ENCODE measurements at places on chromosomes 11 and 22.

- DNase-seq: no peak
These were observed 9.3 kb upstream of the NUP50 start for GRCh38 chr22:45154383-45154782.

- DNase-seq: no peak
These were observed 59.2 kb upstream of the KIRREL3 start for GRCh38 chr11:127059750-127060149.

GRCh38 chr11:125345421-125346178 lies 150.5 kb downstream of the FEZ1 start:
- peak; percentile 17 for DNase-seq

GRCh38 chr22:38523479-38523878 lies 17.4 kb upstream of the DDX17 start:
- no peak for DNase-seq

GRCh38 chr11:34685864-34686263 lies 65.0 kb downstream of the EHF start:
- no peak for DNase-seq

- no peak for DNase-seq
These were observed 2.4 kb downstream of the TIMP3 start for GRCh38 chr22:32803738-32804435.

- DNase-seq: no peak
These were observed 313.1 kb downstream of the C11orf87 start for GRCh38 chr11:109735128-109735527.

- no peak for DNase-seq
These were observed 20.3 kb downstream of the GRAMD4 start for GRCh38 chr22:46640293-46641055.

- DNase-seq: no peak
These were observed 7.9 kb downstream of the FOXR1 start for GRCh38 chr11:118979434-118979833.

GRCh38 chr11:68840661-68841653 lies 759 bp downstream of the CPT1A start:
- DNase-seq: no peak

GRCh38 chr11:20342347-20343141 lies 21.0 kb upstream of the HTATIP2 start:
- no peak for DNase-seq

DNA sequence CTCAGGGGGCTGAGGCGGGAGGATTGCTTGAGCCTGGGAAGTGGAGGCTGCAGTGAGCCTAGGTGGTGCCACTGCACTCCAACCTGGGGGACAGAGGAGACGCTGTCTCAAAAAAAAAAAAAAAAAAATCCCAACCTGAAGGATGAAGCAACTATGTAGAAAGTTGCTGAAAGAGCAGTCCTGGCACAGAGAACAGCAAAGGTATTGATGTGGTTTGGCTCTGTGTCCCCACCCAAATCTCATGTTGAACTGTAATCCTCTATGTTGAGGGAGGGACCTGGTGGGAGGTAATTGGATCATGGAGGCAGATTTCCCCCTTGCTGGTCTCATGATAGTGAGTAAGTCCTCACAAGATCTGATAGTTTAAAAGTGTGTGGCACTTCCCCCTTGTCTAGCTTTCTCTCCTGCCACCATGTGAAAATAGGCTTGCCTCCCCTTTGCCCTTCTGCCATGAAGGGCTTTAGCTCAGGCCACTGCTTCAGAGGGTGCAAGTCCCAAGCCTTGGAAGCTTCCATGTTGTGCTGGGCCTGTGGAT lies 10.7 kb upstream of the SERPING1 start:
- no peak for DNase-seq

GRCh38 chr22:45166932-45167331 lies 3.2 kb downstream of the NUP50 start:
- DNase-seq: no peak

DNA sequence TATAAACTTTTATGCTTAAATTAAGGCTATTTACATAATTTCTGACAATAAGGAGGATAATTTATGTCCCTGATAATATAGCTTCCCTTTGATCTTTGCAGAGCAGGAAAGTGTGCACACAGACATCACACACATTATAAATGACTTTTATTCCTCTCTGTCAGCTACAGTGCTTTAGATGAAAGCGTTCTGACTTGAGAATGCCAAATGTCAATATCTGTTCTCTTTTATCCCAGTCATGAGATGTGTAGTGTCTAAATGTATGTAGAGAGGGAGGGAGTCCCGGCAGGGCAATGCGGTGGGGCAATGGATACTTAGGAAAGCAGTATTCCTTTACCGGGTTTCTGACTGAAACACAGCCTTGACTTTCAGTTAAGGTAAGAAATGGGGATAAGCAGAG lies 225.4 kb upstream of the CHORDC1 start:
- no peak for DNase-seq

DNA sequence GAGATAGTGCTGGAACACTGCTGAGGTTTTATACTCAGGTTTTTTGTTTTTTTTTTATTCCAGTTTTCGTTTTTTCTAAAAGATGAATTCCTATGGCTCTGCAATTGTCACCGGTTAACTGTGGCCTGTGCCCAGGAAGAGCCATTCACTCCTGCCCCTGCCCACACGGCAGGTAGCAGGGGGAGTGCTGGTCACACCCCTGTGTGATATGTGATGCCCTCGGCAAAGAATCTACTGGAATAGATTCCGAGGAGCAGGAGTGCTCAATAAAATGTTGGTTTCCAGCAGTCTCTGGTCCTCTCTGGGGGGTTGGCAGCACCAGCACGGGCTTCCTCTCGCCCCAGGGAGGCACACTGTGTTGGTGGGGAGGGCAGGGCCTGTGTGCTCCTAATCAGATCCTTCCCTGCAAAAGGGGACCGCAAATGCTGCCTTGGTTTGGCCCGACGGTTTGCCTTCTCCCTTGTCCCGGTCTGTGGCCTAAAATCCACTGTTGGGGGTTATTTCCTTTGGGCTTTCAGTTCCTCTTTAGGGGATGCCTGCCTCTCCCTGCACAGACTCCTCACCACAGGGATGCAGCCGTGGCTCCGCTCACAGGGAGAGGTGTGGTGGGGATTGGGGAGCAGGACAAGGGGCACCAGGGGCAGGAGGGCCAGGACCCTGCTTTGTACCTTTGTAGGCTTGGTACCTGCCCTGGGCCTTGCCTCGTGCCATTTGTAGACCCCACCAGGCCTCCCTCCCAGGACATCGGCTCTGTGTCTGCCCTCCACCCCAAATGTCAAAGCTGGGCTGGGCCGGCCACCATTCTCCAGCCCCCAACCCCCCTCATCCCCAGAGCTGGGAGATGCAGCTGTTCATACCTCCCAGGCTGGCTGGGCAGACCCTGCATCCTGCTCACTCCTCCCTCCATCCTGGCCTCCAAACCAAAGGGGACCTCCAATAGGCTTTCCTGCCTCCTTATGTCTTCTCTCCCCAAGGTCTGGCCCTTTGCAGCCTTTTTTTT lies 13.5 kb downstream of the MCAT start:
- DNase-seq: no peak

- no peak for DNase-seq
These were observed 6.7 kb upstream of the SORL1-AS1 start for GRCh38 chr11:121459413-121460017.

GRCh38 chr22:20565079-20565734 lies 57.8 kb downstream of the MED15 start:
- no peak for DNase-seq

DNA sequence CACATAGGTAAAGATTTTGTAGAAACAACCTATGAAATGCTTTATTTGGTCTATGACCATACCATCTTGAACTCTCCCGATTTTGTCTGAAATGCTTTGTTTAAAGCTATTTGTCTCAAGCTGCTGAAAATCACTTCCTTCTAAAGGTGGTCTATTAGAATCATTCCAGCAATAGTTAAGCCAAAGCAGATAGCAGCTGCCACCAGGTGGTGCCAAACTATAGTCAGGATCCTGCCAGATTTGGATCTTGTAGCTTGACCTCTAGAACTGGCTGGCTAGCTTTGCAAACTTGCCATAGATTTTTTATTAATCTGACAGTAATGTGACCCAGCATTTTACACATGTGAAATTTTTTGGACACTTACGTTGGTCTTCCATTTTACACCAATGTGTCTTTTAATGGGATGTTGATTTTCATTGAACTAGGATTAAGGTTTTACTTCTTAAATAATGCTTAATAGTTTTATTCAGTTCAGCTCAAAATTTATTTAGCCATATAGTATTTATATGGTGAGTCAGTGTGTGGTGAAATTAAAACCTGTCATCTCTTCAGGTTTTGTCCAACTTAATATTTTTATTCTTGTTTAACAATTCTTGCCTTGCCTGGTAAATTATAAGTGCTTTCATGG lies 19.7 kb downstream of the CTR9 start:
- no peak for DNase-seq

GRCh38 chr11:64631675-64632074 lies 40.7 kb downstream of the SLC22A12 start:
- DNase-seq: no peak

GRCh38 chr11:13143486-13144297 lies 133.9 kb upstream of the BMAL1 start:
- DNase-seq: no peak

- DNase-seq: no peak
These were observed 43.6 kb downstream of the GALNT18 start for GRCh38 chr11:11577932-11578911.

DNA sequence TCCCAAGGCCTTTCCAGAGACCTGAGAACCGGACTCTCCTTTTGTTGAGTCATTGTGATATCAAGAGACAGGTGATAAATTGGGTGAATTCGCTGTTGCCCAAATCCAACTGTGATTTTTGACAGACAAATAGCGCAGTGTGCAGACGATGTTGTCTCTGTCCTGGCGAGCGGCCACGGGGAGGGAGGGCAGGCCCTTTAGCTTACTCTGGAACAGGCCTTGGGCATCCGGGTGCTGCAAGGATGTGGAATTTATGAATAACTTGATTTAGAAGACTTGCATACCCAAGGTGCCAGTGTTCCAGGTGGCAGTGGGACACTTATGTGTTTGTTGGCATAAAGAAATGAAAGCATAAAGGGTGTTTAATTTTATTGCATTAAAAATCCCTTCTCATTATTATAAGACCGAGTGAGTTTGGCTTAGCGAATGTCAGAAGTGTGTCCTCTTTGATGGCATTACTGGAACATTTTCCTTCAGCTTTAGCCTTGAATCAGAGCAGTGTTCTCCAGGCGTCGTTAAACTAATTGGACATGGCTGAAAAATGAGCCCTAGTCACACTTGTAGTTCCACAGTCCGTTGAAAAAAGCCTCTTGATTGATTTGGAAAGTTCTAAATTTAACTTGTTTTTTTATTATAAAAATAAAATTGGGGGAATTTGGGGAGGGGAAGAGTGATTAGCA lies 9.4 kb downstream of the LDLRAD3 start:
- no peak for DNase-seq

- DNase-seq: no peak
These were observed 43.5 kb downstream of the MYH9 start for GRCh38 chr22:36344106-36344827.

GRCh38 chr11:77374611-77375031 lies 73.1 kb upstream of the GDPD4 start:
- DNase-seq: no peak

- DNase-seq: no peak
These were observed 668.0 kb downstream of the BRD1 start for GRCh38 chr22:49159711-49160110.

DNA sequence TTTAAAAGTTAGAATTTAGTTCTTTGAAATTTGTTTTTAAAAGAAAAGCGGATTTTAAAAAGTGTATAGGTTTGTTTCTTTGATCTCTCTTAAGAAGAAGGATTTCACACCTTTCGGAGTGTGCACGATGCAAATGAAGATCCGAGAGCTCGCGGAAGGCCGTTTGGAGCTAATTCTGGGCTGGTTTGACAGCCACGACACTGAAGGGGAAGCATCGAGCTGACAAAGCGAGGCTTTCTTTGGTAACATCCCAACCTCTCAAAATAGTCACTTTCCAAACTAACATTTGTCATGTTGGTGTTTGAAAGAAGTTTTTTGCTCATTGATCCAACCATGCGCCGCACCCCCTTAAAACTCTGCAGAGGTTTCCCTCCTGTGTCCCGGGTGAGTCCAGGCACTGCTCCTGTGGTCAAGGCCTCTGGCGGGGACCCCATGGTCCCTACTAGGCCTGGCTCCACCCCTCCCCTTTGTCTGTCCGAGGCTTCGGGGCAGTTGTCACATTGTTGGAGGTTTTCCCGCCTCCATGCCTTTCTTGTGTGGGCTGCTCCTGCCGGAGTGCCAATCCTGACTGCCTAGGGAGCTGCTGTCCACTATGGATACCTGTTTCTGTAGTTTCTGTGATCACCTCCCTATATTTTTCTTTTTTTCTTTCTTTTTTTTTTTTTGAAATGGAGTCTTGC lies 39.7 kb downstream of the MPPED1 start:
- no peak for DNase-seq

GRCh38 chr11:12716816-12717215 lies 42.6 kb downstream of the TEAD1 start:
- no peak for DNase-seq

DNA sequence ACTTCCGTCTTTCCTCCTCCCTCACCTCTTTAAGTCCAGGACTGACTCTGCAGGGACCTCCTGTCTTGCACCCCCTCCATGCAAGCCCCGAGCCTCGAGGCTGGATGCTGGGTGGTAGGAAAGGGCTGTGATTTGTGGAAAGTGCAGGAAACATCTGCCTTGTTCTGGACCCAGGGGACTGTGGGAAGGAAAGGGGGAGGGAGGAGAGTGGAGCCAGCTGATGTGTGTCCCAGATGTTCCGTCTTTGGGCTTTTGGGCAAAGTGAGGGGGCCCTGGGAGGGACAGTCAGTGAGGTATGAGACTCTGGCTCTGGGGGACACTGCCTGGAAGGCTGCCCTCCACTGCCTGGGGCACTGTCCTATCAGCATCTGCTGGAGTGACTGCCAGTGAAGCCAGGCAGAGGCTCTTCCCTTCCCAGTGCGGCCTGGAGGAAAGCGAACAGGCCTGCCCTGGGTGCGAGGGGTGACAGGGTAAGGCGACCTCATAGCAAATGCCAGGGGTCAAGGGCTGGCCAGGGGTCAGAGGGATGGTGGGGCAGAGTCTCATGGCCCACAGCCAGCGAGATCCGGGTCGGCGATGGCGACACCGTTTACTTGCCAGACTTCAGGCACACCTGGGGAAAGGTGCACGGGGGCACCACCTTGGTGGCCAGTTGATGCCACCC lies 1.7 kb downstream of the MRGPRD start:
- no peak for DNase-seq

DNA sequence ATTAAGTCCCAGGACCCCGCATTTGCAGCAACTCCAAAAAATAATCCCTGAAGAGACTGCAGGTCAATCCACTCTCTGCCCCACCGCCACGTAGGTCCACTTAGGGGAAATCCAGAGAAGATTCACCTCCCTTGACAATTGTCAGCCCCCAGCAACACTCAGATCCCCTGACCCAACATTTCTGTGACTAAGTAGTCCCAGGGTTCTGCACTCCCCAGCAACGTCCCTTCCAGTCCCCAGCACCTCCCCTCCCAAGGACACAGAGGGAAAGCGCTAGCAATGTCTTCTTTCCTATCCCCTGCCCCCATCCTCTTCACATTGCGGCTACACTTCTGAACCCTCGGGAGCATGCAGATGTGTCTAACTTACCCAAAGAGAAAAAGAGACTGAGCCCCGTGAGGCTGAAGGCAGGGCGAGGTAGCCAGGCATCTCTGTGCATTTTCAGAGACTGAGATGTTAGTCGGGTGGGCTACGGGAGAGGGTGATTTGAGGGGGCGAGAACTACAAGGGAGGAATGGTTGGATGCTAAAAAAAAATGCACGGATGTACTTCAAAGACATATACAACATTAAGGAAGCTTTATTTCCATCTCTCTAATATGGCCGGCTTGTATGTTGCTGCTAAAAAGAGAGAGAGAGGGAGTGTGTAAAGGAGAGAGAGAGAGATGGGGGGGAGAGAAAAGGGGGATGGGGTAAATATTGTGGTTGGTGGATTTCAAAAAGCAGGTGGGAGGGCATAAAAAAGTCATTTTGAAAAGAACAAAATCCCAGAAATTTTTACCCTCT lies at the start of gene SCN2B:
Gene SCN2B (minus strand): TSS at position 647 of the 785 bp plus-strand sequence. CDS start 208 bp downstream, at position 439.
- no peak for DNase-seq
